ENCODE measurements at places on chromosomes 4 and X. TPM values are rescaled to one million over a fixed set of nuclear protein-coding genes. Genes with fewer than 3 reads are reported as not detected.

Gene ARSJ
- total RNA-seq = not detected

Gene SPARCL1
- total RNA-seq = not detected

Gene SPANXC
- total RNA-seq = not detected

Gene CEP135
- 21.0 TPM for total RNA-seq

Gene FAM9C
- total RNA-seq = not detected

Gene XAGE2
- not detected for total RNA-seq

Gene SPANXD
- not detected for total RNA-seq

Gene IL1RAPL1
- not detected for total RNA-seq

Gene KLKB1
- 1.2 TPM for total RNA-seq

Gene ARR3
- total RNA-seq = not detected

- no peak for DNase-seq
- H3K27ac ChIP-seq = no peak overlapping the region
- H3K4me3 ChIP-seq = no peak overlapping the region
- no peaks in the 10 kb centered on the region for H3K27me3 ChIP-seq
- no peaks in the 10 kb centered on the region for H3K36me3 ChIP-seq
These were observed 5.4 kb upstream of the SORBS2 start for GRCh38 chr4:185817403-185817818.

DNA sequence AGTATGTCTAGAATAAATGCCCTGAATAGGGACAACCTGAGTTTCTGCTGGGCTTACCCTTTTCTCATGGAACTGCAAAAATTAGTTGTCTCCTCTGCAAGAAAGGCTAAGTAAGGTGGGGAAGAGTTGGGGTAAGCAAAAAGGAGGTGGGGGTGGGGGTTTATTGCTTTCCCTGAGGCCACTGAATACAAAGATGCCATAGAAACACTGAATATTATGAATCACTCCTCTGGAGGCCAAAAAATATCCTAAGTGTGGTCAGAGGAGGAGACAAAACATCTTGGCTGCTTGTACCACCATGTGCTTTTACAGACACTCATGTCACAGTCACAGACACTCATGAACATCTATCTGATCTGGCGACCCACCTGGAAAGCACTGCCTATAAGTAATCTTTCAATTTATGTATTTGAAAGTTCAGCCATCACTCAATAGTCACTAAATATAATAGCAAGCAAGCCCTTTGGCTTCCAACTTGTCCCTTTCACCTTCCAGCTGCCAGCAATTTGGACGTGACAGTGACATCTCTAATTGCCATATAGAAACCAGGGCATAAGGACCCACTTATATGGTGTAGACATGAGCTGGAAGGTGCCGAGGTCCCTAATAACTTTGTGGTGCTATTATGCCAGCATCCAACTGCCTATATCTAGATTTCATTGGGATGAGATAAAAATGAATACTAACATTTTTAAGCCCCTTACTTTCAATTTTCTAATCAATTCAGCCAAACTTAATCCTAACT lies 122.7 kb upstream of the CBR4 start:
- no peaks in the 10 kb centered on the region for H3K4me1 ChIP-seq
- H3K27ac ChIP-seq = no peak overlapping the region
- no peaks in the 10 kb centered on the region for H3K27me3 ChIP-seq
- no peak overlapping the region for H3K4me3 ChIP-seq
- DNase-seq = no peak

GRCh38 chr4:36164900-36165630 lies 79.2 kb downstream of the ARAP2 start:
- H3K27ac ChIP-seq = no peak overlapping the region
- H3K36me3 ChIP-seq = peaks cover 55% of the 10 kb centered on the region
- no peaks in the 10 kb centered on the region for H3K27me3 ChIP-seq
- no peaks in the 10 kb centered on the region for H3K4me1 ChIP-seq

- H3K4me3 ChIP-seq = no peak overlapping the region
- peak; percentile 30 for DNase-seq
- H3K36me3 ChIP-seq = no peaks in the 10 kb centered on the region
These were observed 302.9 kb upstream of the GATB start for GRCh38 chr4:152063621-152064240.

- no peak overlapping the region for H3K4me3 ChIP-seq
- no peak overlapping the region for H3K27ac ChIP-seq
- H3K36me3 ChIP-seq = no peaks in the 10 kb centered on the region
- peak; percentile 35 for DNase-seq
These were observed 10.0 kb downstream of the QRFPR start for GRCh38 chr4:121370729-121371325.

- no peaks in the 10 kb centered on the region for H3K27me3 ChIP-seq
- no peak overlapping the region for H3K4me3 ChIP-seq
- no peak overlapping the region for H3K27ac ChIP-seq
These were observed 306.2 kb downstream of the CPXCR1 start for GRCh38 chrX:89053223-89053622.

DNA sequence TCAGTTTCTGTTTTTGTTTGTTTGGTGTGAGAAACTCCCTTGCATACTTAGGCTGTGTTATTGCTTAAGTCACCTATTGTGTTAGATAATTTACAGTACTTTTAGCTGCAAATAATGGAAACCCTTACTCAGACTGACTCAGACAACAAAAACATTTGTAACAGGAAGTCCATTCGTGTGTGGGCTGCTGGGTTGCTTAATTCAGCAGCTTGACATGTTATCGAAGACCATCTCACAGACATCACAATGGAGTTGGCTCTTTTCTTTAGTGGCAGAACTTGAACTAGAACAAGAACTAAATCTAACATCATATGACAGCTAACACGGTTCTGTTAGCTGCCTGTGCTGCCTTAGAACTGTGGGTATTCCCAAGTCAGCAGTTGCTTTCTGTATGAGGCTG lies 9.9 kb upstream of the GABRE start:
- H3K36me3 ChIP-seq = no peaks in the 10 kb centered on the region
- H3K4me1 ChIP-seq = no peaks in the 10 kb centered on the region
- no peaks in the 10 kb centered on the region for H3K27me3 ChIP-seq

- H3K36me3 ChIP-seq = peaks cover 21% of the 10 kb centered on the region
- peak overlapping the region; percentile 92 for H3K4me3 ChIP-seq
- peak overlapping the region; percentile 58 for H3K27ac ChIP-seq
- peak; percentile 67 for DNase-seq
- peaks cover 18% of the 10 kb centered on the region for H3K4me1 ChIP-seq
These were observed 861 bp downstream of the SEC24D start for GRCh38 chr4:118834960-118835569.

GRCh38 chr4:176864238-176864637 lies 71.5 kb upstream of the VEGFC start:
- no peak overlapping the region for H3K4me3 ChIP-seq
- no peak for DNase-seq
- no peaks in the 10 kb centered on the region for H3K4me1 ChIP-seq
- H3K27me3 ChIP-seq = no peaks in the 10 kb centered on the region
- no peak overlapping the region for H3K27ac ChIP-seq

DNA sequence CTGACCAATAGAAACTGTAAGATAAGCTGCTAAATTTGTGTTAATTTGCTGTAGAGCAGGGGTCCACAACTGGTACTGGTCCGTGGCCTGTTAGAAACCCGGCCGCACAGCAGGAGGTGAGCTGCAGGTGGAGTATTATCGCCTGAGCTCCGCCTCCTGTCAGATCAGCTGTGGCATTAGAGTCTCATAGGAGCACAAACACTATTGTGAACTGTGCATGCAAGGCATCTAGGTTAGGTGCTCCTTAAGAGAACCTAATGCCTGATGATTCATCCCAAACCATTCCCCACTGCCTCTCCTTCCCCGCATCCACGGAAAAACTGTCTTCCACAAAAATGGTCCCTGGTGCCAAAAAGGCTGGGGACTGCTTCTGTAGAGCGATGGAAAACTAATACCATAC lies 19.7 kb downstream of the FBXW7 start:
- DNase-seq = no peak
- H3K4me3 ChIP-seq = no peak overlapping the region
- H3K4me1 ChIP-seq = peaks cover 12% of the 10 kb centered on the region
- no peak overlapping the region for H3K27ac ChIP-seq
- H3K27me3 ChIP-seq = no peaks in the 10 kb centered on the region

DNA sequence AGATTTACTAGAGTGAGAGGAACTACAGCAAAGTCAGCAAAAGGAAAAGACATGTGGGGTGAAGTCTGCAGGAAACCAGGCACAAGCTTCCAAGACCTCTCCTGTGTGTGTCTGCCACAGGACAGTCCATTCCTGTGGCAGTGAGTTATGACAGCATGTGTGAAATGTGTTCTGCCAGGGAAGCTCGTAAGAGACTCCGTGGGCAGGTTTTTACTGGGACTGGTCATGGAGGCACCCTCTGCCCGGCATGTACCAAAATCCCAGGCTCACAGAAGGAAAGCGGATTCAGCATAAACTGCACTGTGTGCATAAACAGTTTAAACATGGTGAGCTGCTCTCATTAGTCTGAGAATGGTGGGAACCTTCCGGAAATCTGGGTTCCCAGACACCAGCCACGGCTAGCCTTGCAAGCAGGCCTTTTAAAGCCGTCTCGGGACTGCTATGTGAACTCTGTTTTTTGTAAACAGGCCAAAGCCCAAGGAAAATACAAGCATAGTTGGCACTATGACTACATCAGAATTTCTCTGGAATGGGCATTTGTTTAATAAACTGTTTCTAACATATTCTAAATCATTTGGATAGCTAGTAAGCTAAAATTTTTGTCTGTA lies 288.5 kb downstream of the TENM3 start:
- no peak overlapping the region for H3K27ac ChIP-seq
- no peaks in the 10 kb centered on the region for H3K4me1 ChIP-seq

DNA sequence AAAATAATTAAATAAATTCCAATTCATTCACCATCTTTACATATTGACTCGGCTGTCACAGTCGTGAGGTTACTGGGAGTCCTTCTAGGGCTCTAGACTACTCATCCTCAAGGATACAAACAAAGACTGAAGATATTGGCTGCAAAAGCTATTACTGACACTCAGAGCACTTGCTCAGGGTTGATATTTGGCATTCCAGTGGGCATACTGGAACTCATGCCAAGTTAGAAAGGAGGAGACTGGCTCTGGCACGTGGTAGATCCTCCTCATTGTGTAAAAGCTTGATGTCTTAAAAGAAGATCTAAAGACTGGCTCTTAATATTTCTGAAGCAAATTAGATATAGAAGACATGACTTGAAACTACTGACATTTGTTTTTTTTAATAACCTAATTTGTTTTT lies 172.7 kb downstream of the GPM6A start:
- H3K27me3 ChIP-seq = no peaks in the 10 kb centered on the region
- H3K27ac ChIP-seq = no peak overlapping the region
- DNase-seq = no peak
- H3K4me3 ChIP-seq = no peak overlapping the region
- H3K36me3 ChIP-seq = no peaks in the 10 kb centered on the region

DNA sequence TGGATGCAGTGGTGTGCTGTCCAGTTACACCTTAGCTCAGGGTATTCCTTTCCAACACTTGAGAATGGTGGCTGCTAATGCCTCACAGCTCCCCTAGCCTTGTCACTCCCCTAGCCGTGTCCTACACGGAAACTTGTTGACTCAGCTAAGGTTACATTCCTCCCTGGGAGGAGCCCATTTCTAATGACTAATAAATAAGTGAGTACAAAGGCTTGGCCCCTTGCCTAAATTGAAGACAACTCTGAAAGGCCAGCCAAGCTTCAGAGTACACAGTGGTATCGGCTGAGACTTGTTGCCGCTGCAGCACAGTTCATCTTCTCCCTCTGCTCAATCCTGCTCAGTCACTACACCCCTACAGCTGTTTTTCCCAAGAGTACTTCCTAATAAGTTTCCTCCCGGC lies 21.2 kb upstream of the SLC25A31 start:
- no peaks in the 10 kb centered on the region for H3K27me3 ChIP-seq
- no peak overlapping the region for H3K4me3 ChIP-seq
- no peak for DNase-seq
- no peaks in the 10 kb centered on the region for H3K4me1 ChIP-seq

- no peaks in the 10 kb centered on the region for H3K27me3 ChIP-seq
- no peaks in the 10 kb centered on the region for H3K36me3 ChIP-seq
- no peak overlapping the region for H3K27ac ChIP-seq
- no peak for DNase-seq
- no peaks in the 10 kb centered on the region for H3K4me1 ChIP-seq
These were observed 357.7 kb downstream of the BCOR start for GRCh38 chrX:39740078-39740477.

- no peak overlapping the region for H3K4me3 ChIP-seq
- DNase-seq = no peak
- no peaks in the 10 kb centered on the region for H3K4me1 ChIP-seq
These were observed 145.9 kb upstream of the NLGN4X start for GRCh38 chrX:6374556-6374955.

- H3K4me3 ChIP-seq = no peak overlapping the region
- no peaks in the 10 kb centered on the region for H3K27me3 ChIP-seq
- no peak for DNase-seq
- H3K4me1 ChIP-seq = no peaks in the 10 kb centered on the region
- H3K27ac ChIP-seq = no peak overlapping the region
These were observed 36.7 kb upstream of the FBXW7 start for GRCh38 chr4:152572417-152573086.

DNA sequence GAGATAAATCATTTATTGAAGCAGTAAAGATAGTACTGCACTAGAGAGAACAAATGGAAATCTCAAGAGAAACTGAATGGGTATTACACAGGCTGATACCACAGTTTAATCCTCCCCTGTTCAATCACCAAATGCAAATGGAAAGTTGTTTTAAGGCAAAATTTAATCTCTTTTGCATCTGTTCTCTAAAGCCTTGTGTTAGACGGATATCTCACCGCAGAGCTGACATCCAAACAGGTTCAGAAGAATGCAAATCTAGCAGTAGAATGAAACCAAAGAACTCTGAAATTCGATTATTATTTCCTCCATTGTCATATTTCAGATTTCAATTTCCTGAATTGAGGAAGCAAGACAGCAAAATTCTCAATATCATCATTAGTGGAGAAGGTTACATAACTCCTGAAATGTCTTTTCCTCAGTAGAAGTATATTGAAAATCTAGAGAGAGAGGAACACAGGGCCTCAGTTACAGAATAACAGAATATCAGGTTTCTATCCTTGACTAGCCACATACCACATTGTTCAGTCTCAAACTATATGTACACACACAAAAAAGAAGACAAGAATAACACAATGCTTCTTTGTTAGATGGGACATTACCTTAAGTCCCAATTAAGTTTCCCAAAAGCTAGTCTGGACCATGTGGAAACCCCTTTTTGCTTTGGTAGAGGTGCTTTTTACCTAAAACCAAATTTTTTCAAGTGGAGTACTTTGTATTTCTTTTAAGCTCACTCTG lies 94.1 kb upstream of the BANK1 start:
- no peak overlapping the region for H3K27ac ChIP-seq
- no peaks in the 10 kb centered on the region for H3K36me3 ChIP-seq
- no peak for DNase-seq

DNA sequence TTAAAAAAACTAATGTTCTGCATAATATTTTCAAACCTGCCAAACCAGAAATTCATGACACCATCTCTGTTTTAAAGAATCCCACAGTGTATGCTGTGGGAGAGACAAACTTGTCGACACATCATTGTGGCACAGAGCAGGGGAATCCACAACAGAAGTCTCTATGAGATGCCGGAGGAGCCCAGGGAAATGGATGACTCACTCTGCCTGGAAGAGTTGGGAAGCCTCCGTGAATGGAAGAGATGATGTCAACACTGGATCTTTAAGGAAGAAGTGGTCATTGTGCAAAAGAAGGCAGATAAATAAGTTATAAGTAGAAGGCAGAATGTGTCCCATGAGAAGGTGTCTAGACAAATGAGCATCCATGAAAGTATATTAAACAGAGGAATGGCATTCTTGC lies 595.1 kb downstream of the RAB28 start:
- no peaks in the 10 kb centered on the region for H3K36me3 ChIP-seq
- no peak for DNase-seq
- H3K4me3 ChIP-seq = no peak overlapping the region
- H3K4me1 ChIP-seq = no peaks in the 10 kb centered on the region

GRCh38 chr4:47270201-47270888 lies 193.2 kb downstream of the COMMD8 start:
- no peaks in the 10 kb centered on the region for H3K36me3 ChIP-seq
- no peaks in the 10 kb centered on the region for H3K27me3 ChIP-seq
- H3K4me1 ChIP-seq = no peaks in the 10 kb centered on the region
- no peak overlapping the region for H3K27ac ChIP-seq
- no peak for DNase-seq
- no peak overlapping the region for H3K4me3 ChIP-seq
